ENCODE measurements at places on chromosomes 16 and 17.

GRCh38 chr17:36647636-36648035 is 46.3 kb downstream of the MRM1 start:
- DNase-seq = no peak

- no peak for DNase-seq
These were observed 11.7 kb downstream of the NACA2 start for GRCh38 chr17:61579347-61579746.

DNA sequence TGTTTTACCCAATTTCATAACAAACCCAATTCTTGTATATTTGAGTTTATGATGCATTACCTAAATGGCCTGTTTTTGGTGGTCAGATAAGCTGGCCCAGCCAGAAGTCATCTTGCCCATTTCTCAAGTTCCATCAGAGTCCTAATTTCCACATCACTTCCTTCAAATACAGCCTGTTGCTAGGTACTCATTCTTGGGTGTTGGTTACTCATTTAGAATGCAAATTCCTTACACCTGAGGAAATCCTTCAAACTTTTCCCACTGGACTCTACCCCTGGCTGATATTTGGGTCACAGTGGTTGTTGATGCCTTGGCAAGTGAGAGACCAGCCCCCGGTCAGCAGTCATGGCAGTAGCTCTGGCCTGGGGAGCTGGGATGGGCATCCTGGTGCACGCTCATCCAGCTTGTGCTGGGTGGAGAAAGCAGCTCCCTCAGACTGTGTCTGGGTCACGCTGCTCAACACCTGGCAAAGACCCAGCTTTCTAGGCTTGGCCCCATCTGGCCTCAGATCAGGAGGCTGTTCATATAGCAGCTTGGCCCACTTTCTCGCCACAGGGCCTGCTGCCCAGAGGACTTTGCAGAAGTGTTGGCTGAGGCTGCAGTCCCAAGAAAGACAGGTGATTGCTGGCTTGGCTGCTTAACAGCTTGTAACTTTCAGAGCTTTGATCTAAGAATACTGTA is 25.8 kb downstream of the WSB1 start:
- no peak for DNase-seq

GRCh38 chr16:53041320-53042051 is 11.2 kb downstream of the CHD9NB start:
- DNase-seq = no peak

DNA sequence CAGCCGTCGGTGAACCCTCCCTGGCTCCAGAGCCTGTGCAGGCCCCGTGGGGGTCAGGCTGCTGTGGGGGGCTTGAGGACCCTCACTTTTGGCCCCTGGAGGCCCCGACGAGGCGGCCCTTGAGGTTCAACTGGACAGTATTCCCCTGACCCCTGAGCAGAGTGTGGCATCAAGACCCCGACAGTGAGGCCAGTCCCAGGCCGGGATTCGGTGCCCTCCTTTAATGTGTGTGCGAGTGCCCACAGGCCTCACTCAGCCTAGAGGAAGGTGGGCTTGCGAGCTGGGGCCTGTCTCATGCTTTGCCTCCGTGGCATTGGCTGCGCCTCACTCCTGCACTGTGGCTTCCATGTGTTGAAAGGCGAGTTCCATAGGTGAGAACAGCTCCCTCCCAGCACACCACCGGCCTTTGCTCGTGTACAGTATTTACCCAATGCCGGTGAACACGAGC is 94.5 kb downstream of the METRNL start:
- DNase-seq = no peak

- no peak for DNase-seq
These were observed 5.7 kb downstream of the TPPP3 start for GRCh38 chr16:67387479-67388079.

GRCh38 chr17:71004413-71004812 is 835.1 kb downstream of the KCNJ2 start:
- DNase-seq = no peak

DNA sequence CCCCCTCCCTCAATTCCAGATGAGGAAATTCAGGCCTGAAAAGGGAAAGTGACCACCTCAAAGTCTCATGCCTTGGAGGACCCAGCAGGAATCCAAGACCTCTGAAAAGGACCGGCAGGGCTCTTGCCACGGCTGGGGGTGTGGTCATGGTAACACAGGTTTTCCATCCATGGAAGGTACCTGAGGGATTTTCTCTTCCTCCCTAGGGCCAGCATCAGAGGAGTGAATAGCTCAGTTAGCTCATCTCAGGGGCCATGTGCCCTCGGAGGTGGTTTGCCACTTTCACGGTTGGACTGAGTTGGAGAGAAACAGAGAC is 1.3 kb downstream of the CIITA start:
- DNase-seq = no peak

DNA sequence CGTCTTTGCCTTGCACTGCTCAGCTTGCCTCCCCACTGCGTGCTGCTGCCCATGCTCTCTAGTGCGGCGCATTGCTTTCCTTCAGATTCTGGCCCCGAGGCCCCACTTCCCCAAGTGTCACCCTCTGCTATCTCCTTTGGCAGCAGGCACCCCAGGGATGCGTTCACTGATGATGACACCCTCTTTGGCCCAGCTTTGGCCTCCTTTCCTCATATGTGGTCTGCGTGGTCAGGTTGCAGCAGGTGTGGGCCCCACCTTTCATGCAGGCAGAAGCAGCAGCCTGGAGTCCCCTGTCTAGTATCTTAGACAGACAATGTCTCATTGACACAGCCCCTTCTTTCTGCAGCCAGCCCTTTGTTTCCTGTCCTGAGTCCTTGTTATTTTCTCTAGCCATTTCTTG is 4.8 kb upstream of the CCL3 start:
- no peak for DNase-seq

- no peak for DNase-seq
These were observed 266.0 kb downstream of the PHKB start for GRCh38 chr16:47727131-47727530.

GRCh38 chr17:44323359-44324091 is 1.1 kb downstream of the SLC25A39 start:
- DNase-seq = no peak

- DNase-seq = no peak
These were observed 596.2 kb downstream of the MAF start for GRCh38 chr16:79004309-79004708.

DNA sequence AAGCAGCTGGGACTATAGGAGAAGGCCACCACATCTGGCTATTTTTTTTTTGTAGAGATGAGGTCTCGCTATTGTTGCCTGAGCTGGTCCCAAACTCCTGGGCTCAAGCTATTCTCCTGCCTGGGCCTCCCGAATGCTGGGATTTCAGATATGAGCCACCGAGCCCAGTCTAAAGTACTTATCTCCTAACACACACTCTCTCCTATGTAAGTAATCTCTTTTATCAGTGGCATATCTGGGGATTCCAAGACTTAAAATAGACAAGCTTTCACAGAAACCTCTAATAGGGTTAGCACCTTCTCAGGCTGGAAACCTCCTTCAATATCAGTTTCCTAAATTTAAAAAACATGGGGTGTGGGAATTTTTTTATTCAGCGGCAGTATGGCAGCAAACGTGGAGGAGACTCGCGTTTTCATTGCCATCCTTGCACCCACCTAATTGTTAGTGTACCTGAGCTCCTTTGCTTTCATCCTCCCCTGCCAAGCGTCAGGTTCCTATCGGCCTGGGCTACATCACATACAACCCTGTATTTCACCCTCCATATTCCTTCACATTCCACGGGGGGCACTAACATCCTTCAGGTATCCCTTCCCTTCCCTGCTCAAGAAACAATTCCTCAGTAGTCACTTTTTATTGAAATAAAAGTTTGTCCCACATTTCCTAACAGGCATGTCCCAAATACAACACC is 1.1 kb downstream of the EZH1 start:
- no peak for DNase-seq

- no peak for DNase-seq
These were observed 178.8 kb downstream of the C16orf78 start for GRCh38 chr16:49552313-49552928.

DNA sequence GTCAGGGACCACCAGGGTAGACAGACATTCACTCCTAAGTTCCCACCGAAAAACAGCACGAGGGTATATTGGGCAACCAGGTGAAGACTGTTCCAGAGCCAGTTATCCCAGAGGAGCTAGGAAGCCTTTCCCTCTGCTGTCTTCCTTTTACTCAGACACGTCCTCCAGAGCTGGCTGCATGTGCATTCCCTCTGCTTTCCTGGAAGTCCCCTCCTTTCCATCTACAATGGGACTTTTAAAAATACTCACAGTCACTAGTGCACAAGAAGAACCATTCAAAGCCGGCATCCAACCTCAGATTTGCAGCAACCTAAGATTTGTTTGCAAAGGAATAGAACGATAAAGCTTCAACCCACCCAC is 32.5 kb upstream of the CRISPLD2 start:
- DNase-seq = no peak
